ENCODE measurements at places on chromosomes 11 and 22.

DNA sequence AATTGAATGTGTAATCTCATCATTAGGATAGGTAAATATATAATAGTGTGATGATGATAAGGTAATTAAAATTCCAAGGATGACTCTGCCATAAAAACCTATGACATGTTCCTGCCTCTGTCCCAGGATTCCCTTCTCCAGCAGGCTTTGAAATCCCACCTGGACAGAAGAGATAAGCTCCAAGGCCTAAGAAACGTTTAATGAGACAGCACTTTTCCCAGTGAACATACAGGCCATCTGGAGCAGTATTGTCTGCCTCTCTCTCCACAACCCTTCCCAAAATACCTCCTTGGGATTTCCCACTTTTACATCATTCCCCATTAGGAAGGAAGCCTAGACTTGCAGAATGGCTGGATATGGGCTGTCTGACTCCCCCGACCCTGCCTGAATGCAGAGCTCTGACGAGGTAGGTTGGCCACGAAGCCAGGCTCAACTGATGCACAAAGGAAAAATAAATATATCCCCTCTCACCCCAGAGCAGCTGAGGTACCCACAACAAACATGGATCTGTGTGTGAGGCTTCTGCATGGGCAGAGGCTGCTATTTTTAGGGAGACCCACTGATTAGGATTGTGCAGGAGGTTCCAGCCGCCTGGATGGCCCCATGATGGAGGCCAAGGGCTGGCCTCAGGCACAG, 71.0 kb downstream of the TMPRSS5 start:
- no peak for DNase-seq

DNA sequence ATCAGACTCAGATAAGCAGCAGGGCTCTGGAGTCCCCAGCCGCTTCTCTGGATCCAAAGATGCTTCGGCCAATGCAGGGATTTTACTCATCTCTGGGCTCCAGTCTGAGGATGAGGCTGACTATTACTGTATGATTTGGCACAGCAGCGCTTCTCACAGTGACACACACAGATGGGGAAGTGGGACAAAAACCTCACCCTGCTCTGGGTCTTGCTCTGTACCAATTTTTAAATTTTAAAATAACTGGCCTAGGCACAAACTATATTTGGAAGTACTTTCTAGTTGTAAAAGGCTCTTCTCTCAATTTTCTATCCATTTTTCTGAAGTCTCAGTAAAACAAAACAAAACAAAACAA, 131.7 kb downstream of the VPREB1 start:
- no peak for DNase-seq

GRCh38 chr22:35102663-35103062, 36.7 kb downstream of the ISX start:
- DNase-seq, result no peak

- DNase-seq, result no peak
Measured at GRCh38 chr11:115555336-115556090, 51.3 kb upstream of the CADM1 start.

DNA sequence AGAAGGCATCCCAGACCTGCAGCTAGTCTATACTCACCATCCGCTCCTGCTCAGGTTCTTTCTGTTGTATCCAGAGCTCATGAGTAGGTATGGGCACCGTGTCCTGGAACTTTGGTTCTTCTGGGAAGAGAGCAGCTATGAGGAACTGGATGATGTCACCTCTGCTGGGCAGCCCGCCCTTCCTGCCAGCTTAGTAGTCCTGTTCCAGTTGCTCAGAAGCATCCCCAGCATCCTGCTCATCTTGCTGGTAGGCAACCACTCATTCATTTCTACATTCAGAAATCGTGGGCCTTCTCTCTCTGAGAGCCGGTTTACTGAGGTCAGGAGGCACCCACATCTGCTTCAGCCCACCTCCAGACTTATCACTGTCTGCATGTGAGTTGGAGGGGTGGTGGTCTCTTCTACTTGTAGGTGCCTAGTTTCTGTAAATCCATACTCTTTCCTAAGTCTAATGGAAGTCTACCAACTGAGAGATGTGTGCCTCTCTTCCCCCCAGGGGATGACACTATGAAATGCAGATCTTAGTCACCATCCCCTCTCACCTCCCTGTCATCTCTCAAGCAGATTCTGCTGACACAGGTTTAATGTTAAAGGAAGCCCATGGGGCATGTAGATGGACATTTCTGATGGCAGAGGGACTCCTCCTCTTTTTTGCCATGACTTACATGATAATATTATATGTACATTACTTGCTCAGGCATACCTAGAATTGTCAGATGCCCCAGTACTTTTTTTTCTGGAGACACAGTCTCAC, 29.6 kb upstream of the CCDC134 start:
- no peak for DNase-seq

DNA sequence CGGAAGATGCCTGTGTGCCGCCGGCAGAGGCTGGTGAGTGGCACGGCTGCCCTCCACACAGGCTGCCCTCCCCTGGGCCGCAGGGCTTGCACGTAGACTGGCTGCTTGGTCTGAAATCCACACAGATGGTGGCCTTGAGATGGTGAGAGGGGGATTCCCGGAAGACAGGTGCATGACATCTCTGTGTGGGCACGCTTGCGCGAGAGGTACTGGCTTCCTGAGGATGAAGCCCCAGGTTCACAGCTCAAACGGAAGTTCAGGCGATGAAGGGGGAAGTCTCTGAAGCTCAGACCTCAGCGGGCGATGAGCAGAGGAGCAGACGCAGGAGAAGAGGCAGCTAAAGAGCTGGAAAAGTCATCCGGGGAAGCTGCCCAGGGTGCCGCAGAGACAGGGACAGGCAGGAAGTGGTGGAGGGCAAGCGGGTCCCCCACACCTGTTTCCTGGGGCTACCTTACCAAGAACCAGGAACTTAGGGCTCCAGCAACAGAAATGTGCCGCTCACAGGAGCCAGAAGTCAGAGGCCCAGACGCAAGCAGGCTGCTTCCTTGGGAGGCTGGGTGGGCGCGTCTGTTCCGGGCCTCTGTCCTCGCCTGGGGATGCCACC, 7.2 kb downstream of the CRELD2 start:
- DNase-seq, result no peak

- no peak for DNase-seq
Measured at GRCh38 chr11:103683576-103683975, 352.9 kb upstream of the DDI1 start.

- no peak for DNase-seq
Measured at GRCh38 chr11:116888024-116888423, 50.6 kb upstream of the APOA1 start.

DNA sequence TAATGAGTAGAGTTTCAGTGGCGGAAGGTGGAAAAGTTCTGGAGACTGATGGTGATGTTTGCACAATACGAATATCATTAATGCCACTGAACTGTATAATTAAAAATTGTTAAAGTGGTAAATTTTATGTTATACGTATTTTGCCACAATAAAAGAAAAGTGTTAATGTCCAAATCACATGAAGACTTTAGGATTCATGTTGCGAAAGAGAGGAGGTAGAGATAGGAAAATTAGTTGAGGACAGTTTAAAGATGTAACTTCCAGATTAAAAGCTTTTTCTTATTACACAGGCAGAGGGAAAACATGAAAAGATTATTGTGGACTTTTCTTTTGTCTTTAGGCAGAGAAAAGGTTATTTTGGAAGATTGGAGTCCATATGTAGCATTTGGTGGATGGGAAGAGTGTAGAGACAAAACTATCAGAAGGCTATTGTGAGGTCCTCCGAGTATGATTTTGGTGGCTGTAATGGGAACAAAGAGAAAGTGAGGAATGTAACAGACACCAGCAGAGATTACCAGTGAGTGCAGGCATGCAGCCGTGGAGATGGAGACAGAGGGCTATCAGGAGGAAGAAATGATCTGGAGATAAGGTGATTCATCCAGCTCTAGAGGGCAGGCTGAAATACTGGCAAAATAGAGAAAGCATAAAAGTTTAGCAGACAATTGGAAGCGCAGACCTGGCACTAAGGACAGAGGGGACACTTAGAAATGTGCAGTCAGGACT, 12.5 kb downstream of the VPS26B start:
- no peak for DNase-seq

- DNase-seq, result no peak
Measured at GRCh38 chr22:38824585-38824984, 19.2 kb downstream of the NPTXR start.

- peak; percentile 61 for DNase-seq
Measured at GRCh38 chr11:61336171-61336935, 3.3 kb downstream of the TKFC start.

- DNase-seq, result no peak
Measured at GRCh38 chr11:114846416-114846791, 168.1 kb downstream of the NXPE2 start.

DNA sequence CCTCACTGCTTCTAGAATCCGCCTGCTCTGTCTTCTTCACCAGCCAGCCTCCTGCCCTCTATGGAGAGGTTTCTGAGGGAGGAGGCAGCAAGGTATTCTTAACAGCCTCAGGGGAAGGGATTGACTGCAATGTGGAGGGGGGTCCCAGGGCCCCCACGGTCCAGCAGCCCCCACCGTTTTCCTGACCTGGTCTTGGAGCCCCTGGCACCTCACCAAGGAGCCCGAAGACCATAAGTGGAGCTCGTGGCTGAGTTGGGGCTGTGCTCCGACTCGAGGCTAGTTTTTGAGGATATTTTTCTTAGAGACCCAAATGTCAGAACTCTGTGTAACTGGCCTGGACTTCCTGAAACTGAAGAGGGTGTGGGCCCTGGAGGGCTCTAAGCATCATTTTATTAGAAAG, 590.0 kb downstream of the BRD1 start:
- no peak for DNase-seq

GRCh38 chr11:83195143-83195466, 1.6 kb downstream of the ANKRD42 start:
- DNase-seq, result no peak

- DNase-seq, result no peak
Measured at GRCh38 chr22:23391022-23391421, 189.1 kb downstream of the IGLL1 start.

DNA sequence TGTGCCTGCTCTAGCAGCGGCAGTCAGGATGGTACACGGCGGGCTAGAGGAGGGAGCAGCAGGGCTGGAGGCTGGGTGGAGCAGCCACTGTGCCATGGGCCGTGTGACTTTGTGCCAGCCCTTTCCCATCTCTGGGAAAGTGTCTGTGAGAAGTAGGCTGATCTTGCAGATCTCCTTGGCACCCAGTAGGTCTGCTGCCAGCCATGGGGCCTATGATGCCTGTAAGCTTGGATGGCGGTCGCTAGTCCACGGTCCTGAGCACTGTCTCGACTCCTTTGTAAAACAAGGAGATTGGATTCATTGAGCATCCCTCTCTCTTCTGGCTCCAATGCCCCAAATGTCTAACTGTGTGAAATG, 22.6 kb downstream of the AMPD3 start:
- no peak for DNase-seq

GRCh38 chr22:37647928-37648327, 8.5 kb downstream of the SH3BP1 start:
- no peak for DNase-seq

DNA sequence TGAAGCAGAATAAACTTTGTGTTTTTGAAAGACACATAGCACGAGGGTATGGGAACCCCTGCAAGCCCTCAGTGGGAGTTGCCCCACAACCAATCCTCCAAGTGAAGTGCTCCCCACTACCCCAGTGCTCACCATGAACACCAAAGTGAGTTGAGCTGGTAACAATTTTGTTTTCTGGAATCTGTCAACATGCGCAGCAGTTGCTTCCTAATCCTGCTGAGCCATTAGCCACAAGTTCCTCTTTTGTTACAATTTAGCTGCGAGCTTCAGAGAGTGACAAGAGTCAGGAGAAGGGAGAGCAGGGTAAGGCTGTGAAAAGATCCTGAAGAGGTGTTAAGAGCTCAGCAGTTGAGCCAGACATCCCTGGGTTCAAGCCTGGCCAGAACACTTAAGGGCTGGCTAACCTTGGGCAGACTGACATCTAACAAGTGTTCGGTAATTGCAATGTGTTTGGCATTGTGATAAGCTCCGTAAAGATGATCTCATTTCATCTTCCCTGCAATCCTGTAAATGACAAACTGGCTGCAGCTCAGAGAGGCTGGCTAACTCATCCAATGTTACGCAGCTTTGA, 24.1 kb upstream of the ASPHD2 start:
- DNase-seq, result no peak

DNA sequence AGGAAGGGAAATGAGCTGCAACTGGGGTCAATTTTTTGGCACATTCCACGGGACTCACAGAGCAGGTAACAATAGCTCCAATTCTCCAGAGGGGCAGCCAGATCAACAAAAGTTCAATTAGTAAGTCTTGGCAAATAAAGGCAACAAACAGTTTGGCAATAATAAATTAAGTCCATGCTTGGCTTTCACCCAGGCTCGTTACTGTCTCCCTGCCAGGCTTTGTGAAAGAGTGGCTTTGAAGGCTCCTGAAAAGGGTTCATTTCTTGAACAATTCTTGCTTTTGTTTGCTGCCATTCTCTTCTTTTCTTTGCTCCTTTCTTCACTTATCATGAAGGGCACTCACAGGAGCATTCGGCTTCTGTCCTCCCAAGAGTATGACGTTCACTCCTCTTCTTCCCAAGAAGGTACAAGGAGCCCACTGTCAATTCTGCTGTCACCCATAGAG, 123.3 kb downstream of the APIP start:
- DNase-seq, result no peak

DNA sequence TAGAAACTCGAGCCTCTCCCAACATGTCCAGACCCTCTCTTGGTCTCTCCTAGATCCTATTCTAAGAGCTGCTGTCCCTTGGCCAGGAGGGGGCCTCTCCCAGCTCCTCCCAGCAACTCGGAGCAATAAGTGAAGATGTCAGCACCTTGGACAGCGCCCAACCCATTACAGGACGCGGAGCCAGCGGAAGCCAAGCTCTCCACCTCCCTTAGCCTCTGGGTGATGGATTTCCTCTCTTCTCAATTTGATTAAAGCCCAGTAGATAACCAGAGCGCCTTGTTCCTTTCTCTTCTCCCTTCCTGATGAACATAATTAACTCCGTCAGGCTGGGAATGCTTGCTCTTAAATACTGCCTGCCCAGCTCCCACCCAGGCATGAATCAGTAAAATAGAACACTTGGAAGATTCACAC, 26.2 kb upstream of the TPBGL start:
- no peak for DNase-seq

DNA sequence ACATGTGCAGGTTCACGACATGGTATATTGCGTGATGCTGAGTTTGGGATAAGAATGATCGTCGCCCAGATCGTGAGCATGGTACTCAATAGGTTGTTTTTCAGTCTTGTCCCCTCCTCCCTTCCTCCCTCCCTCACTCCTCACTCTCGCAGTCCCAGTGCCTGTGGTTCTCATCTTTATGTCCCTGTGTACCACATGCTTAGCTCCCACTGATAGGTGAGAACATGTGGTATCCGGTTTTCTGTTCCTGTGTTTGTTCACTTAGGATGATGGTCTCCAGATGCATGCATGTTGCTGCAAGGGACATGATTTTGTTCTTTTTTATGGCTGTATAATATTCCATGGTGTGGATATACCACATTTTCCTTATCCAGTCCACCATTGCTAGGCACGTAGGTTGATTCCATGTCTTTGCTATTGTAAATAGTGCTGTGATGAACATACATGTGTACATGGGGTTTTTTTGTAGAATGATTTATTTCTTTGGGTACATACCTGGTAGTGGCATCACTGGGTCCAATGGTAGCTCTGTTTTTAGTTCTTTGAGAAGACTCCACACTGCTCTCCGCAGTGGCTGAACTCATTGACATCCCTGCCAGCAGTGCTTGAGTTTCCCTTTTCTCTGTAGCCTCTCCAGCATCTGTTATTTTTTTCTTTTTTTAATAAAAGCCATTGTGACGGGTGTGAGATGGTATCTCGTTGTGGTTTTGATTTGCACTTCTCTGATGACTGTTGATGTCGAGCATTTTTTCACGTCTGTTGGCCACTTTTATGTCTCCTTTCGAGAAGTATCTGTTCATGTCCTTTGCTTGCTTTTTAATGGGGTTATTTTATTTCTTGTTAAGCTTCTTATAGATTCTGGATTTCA, 16.4 kb downstream of the ZBED4 start:
- no peak for DNase-seq
